Stimulated activated CD4-positive, alpha-beta T cell treated with anti-CD3 and anti-CD28 coated beads, Interleukin-15, amount 100 ng/mL, for 1 hour (primary cell): ENCODE measurements at places on chromosomes 11 and 22.
A peak's percentile ranks its signal among the peaks of the same experiment; 100 is the strongest.

DNA sequence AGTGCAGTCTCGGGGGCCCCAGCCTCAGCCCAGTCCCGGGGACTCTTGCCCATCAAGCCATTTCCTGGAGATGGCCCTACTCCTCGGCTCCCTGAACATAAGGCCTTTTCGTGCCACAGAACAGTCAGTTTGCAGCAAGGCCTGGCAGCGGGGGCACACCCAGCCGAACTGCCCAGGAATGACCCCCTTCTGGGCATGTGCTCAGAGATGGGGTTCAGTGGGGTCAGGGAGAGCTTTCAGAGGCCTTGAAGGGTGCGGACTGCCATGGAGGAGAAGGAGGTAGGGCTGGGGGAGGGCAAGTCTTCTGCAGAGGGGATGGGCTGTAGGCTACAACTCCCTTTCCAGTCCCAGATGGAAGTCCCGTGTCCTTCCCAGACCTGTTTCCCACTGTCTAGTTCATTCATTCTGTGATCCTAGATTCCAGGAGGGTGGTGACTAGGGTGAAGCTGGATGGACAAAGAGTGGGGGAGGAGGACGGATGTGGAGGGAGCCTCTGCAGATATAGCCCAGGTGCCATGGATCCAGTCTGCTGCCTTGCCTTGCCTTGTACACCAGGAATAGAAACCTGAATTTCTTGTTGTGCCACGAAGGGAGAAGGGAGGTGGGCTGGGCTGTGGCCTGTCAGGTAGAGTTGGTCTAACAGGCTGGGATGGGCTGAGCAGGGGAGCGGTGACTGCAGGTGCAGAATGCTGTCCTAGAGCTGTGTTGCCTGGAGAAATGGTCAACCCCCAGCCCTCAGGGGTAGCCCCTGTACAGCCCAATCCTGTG is 14.2 kb upstream of the OMP start:
- no peak for DNase-seq

DNA sequence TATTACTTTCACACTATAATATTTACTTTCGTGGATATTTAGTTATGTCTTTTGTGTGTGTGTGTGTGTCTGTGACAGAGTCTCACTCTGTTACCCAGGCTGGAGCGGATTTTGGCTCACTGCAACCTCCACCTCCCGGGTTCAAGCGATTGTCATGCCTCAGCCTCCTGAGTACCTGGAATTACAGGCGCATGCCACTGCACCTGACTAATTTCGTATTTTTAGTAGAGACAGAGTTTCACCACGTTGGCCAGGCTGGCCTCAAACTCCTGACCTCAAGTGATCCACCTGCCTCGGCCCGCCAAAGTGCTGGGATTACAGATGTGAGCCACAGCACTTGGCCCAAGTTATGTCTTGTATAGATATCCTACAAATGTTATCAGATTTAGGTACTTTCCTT is 9.9 kb downstream of the PISD start:
- no peak for DNase-seq

DNA sequence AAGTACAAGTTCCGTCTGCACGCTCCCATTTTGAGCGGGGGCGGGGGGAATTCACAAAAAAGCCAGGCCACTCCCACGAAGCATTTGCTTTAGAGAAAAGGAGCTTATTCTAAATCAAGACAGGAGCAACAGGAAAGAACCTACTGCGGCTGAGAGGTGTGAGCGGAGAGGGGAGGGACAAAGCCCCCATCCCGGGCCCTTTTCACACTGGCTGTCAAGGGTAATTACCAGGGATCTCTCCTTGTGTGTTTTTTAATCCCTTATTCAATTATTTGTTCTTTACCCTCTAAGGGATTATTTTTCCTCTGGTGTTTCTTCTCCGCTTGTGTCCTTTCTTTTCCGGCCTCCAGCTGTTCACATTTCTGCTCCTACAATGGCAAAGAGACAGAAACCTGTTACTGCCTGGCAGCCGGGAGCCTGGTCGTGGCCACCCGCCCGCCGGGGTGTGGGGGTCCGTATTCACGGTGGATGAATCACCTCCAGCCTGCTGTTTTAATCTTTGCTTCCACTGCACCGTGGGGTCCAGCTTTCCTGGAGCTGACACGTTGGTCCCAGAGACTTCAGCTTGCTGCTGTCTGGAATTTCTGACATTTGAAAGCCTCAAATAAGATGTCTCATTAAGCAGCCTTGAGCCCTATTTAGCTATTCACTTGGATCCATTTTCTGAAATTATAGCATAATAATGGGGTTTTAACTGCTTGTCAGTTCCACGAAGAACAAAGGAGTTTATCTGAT is 61.4 kb upstream of the FADD start:
- no peak for DNase-seq

- no peak for DNase-seq
These were observed 83.6 kb upstream of the PRR5 start for GRCh38 chr22:44618400-44618799.

DNA sequence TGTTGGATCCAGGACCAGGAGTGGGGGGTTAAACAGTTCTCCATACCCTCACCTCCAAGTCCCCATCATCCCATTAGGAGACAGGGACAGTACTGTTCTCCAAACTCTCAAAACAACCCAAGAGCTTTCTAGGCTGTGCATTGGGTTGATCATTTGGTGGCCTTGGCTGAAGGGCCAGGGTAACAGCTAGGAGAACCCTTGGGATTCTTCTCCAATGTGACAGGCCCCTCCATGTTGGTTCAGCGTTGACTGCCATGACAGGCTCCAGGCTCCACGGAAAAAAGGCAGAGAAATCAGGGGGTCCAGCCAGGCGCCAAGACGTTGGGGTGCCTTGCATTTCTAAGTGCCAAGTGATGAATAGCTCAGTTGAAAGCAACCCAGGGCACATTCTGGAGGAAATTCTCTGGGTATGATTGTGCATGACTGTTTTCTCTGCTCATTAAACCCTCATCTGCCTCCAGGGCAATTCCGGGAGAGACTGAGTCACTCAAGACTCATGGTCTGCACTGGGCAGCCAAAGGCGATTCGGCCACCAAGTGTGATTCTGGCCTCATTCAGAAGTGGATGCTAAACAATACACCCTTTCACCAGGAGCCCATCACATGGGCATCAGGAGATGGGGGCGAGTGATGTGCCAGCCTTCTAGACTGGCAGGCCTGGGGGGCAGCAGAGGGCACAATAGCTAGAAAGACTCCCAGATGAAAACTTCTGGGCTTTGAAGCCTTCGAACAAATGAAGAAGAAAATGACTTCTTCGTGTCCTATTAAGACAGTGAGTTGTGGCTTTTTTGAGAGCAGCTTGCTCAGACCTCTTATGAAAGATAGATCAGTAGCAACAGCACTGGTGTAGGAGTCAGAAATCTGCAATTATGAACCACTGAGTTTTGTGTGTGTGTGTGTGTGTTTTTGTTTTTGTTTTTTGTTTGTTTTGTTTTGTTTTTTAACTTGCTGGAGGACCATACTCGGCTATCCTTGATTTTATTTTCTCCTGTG is 27.7 kb downstream of the CD44 start:
- no peak for DNase-seq

DNA sequence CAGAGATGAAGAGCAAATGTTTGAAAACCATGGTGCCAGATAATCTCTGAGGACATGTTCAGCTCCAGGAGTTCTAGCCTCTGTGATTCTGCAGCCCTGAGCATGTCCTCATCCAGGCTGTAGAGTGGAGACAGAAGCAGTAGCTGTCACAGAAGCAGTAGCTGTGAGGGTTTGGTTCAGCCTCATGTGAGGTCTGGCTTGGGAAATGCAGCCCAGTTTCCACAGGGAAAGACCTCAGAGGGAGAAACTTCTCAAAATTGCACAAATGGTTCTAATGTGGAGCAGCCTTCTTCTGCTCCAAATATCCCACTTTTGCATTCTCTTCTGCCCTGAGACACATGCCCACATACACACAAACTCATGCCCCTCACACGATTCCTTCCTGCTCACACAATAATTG is 48.4 kb downstream of the DBX1 start:
- DNase-seq, result no peak

DNA sequence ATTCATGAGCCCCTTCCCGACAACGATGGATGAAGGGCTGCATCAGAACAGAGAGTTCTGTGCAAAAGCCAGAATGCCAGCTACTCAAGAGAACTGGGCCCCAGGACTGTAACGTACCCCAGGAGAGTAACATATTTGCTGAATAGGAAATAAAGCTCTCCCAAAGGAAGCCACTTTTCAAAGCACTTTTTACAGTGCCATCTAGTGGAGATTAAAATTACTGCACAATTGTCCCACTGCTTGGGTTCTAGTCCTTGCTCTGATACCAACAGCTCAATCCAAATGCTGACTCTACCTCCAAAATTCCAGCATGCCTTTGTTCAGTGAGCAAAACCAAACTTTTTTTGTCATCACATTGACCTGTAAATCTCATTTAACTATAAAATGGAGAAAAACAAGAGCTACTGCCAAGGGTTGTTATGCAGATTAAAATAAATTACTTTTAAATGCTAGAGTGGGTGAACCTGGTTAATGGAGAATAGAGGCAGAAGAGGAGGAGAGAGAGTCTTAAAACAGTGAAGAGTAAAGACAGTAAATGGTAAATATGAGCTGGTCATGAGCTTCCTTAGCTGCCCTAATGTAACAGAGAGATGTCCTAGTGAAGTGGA is 87.6 kb upstream of the FSHB start:
- DNase-seq, result no peak

DNA sequence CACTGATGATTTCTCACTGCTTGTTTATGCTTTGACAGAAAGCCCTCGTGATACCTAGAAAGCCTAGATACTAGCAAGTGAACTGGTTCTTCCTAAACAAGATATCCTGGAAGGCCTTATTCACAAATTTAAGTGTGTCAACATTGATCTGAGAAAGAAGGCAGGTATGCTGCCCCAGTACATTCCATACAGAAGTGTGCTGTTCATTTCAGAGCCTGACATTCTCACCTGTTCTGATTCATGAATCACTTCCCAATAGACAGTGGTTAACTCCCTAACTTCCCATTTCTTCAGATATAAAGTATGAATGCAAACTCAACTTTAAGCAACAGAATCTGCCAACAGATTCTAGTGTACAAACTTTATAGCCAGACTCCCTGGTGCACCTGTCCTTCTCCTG is 15.5 kb upstream of the RASSF10 start:
- no peak for DNase-seq

DNA sequence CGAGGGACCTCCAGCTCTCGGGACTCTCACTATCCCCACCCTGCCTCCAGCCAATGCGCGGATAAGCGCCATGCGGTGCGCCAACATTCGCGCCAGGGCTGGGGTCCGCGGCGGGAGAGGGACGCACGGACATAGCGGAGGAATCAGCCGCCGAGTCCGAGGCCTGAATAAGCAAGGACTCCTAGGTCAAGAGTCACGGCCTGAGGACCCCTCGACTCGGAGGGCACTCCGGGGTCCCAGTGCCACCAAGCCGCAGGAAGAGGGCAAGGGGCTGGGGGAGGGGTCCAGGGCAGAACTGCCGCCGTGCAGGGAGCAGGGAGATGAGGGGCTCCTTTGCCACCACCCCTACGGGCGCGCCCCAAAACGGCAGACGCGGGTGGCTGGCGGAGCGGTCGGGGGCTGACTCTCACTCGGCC is 552 bp downstream of the DSCAML1 start:
- no peak for DNase-seq

DNA sequence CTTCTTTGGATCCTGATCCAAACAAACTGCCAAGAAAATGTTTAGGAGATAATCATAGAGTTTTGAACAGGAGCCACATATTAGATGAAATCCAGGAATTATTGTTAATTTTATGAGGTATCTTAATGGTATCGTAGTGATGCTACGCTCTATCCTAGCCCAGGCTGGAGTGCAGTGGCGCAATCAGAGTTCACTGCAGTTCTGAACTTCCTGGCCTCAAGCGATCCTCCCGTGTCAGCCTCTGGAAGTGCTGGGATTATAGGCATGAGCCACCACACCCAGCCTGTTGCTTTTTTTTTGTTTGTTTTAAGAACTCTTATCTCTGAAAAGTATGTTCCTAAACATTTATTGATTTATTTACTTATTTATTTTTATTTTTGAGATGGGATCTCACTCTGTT is 2.4 kb downstream of the GSTT4 start:
- DNase-seq, result no peak

DNA sequence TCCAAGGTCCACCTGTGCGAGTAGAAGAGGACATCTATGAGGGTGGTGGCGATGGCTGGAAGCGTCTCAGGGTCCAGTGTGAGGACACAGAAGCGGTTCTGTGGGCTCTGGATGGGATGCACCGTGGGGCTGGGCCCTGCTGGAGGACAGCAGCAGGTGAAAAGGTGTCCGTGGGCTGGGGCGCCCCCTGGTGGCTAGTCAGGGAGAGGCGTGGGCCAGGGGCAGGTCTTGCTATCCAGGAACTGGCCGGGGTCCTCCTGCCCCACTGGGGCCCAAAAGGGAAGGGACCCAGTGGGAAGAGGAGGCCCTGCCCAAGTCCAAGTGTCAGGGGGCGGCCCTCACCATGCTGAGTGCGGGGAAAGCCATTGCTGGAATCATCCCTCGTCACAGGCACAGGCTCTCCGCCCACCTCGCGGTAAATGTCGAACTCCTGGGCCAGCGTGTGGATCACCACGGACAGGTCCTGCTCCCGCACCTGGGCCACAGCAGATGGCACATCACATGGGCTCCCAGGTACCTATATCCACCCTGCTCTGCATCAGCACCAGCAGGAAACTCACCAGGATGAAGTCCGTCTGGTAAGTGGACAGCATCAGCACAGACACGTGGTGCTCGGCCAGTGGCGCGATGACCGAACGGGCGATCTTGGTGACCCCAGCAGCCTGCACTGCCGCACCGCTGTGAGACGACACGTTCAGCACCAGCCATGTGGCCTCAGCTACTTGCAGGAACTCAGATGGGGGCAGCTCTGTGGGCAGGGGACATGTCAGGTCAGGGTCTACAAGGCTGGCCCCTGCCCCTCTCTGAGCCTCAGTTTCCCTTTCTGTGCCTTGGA is 2.3 kb downstream of the CASTOR1 start:
- peak; percentile 86 for DNase-seq

GRCh38 chr22:43886231-43886630 is 5.6 kb downstream of the PNPLA5 start:
- DNase-seq, result no peak

- DNase-seq, result no peak
These were observed 26.0 kb downstream of the NEAT1 start for GRCh38 chr11:65448418-65449105.

DNA sequence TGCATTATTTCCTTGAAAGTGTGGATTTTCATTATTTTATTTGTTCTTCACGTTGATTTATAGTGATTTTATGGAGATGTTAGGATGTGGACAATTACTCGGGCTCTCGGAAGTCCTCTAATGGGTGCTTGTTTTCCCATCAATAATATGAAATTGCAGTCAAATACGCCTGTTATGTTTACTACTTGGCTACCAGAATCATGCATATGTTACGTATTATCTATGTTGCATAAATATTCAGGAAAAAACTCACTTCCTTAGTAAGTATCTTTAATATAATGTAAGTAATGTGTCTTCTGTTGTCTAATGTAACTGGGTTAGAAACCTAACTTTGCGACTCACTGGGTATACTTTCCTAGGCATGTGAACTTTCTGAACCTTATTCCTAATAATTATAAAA is 823.4 kb upstream of the CHORDC1 start:
- DNase-seq, result no peak
